Activated T-helper 1 cell treated with Interleukin-2 at 50 U/mL for 16 hours (primary cell): ENCODE measurements at places on chromosomes 12 and 14.

DNA sequence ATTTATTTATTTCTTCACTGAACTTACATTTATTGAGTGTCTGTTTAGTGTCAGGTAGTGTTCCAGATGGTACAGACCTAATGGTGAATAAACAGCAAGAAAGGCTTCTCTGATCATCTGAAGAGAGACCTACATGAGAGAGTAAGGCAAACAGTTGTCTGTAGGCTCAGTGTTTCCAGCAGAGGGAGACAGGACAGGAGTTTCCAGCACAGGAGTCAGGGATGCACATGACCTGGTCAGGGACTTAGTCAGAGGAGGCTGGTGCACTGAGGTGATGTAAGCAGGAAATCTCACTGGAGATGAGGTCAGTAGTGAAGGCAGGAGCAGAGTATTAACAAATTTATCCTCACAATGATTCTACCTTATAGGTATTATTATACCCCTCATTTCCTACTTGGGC lies 233.2 kb downstream of the MDGA2 start:
- no peak for DNase-seq

GRCh38 chr12:96190413-96191108 lies 3.6 kb upstream of the ELK3 start:
- no peak for DNase-seq

GRCh38 chr12:28558250-28558649 lies 368.0 kb downstream of the CCDC91 start:
- DNase-seq, result no peak

- DNase-seq, result no peak
Observed at GRCh38 chr12:28583701-28584261, 393.5 kb downstream of the CCDC91 start.

DNA sequence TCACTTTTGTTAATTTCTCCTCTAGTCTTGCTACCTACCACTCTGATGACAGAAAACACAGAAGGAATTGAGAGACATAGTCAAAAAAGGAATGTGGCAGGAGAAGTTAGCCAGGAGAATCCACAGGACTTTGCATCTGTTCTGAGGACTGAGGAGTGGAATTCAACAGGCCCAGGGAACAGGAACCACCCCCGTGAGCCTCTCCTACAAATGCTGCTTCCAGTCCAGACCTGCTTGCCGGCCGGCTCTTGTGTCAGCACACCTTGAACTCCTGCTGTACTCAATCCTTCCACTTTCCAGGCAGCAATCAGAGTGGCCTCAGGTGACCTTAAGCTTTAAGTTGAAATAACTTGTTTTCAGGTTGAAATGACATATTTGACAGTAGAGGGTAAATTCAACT lies 903.1 kb downstream of the BCL11B start:
- no peak for DNase-seq

DNA sequence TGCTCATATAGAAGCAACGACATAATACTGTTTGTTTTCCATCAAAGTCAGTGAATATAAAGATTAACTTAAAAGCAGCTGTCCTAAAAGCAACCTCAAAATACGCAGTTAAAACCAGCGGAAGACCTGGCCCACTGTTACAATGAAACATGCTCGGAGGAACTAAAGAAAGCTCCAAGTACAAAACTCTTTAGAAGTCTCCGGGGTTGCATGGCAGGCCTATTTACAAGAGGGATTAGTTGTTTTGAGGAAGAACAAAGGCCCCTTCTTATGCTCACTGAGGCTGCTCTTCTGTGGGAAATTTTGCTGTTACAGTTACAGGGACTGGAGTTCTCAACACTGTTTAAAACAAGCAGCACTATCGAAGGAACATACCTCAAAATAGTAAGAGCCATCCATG lies 75.9 kb upstream of the C12orf71 start:
- no peak for DNase-seq

- DNase-seq, result no peak
Observed at GRCh38 chr12:51874000-51874399, 13.9 kb upstream of the ANKRD33 start.

GRCh38 chr12:6747216-6747615 lies 5.7 kb downstream of the MLF2 start:
- no peak for DNase-seq

DNA sequence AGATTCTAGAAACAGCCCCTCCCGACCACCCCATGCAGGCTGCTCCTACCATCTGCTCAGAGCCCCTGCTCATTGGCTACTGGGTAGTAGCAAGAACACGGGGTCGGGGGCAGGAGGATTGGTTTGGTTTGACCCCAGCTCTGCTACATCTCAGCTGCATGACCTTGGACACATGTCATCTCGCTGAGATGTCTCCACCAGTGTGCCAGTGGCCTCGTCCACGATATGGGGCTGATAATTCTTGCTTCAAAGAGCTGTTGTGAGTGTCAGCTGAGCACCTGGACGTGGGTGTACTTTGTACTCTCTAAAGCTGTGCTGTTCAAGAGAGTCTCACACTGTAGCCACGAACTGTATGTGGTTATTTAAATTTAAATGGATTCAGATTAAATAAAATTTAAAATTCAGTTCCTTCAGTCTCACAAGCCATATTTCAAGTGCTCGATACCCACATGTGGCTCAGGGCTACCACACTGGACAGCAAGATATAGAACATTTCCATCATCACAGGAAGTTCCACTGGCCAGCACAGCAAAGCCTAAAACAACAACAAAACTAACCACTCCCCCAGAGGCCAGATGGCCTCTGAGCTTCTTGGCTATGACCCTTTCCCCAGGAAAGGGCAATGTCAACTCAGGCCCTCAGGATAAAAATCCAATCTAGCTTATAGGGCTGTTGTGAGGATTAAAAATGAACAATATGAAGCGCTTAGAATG lies 18.6 kb downstream of the LTBP2 start:
- DNase-seq, result no peak

GRCh38 chr12:51520576-51521325 lies 70.3 kb upstream of the SCN8A start:
- DNase-seq, result no peak

DNA sequence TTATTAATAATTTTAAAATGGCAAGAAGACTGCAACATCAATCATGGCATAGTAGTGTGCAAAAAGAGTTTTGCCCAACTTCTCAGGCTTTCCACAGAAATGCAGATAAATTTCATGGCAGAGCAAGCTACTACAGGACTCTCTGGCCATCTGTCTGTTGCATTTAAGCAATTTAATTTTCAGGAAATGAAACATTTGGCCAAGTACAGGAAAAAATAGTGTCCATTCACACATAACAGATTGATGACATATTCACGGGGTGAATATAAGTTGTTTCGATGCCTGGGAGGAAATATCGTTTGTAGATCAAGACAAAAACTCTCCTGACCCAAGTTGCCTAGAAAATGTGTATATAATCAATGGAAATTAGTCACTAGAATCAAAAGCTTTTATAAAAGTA lies 324.0 kb downstream of the PRKD1 start:
- no peak for DNase-seq

- DNase-seq, result no peak
Observed at GRCh38 chr12:104473374-104473983, 16.7 kb downstream of the CHST11 start.

DNA sequence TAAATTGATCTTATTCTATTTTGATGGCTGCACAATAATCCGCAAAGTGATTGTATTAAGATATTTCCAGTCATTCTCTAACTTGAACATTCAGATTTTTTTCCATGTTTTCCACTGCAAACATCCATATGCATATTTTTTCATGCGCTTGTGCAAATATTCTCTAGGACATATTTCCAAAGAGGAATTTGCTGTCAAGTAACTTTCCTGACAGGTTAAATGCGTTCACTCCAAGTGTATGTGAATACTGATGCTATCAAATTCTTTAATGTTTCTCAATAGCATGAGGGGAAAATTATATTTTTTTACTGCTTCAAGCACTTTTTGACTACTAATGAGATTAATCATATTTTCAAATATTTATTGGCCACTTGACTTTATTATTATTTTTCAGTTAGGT lies 135.3 kb upstream of the LGR5 start:
- DNase-seq, result no peak

GRCh38 chr12:78672033-78672432 lies 192.5 kb upstream of the SYT1 start:
- no peak for DNase-seq

DNA sequence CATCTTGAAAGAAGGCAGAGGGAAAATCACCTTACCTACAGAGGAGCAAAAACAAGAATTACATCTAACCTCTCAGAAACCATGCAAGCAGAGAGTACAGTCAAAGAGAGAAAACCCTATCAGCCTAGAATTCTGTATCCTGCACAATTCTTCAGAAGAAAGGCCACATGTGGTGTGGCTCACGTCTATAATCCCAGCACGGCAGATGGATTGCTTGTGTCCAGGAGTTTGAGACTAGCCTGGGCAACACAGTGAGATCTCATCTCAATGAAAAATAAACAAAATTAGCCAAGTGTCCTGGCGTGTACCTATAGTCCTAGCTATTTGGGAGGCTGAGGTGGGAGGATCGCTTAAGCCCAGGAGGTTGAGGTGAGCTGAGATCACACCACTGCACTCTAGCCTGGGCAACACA lies 48.2 kb downstream of the ATF7 start:
- DNase-seq, result no peak

GRCh38 chr14:44700184-44700583 lies 193.1 kb upstream of the FSCB start:
- DNase-seq, result no peak

GRCh38 chr12:79725987-79726386 lies 35.2 kb upstream of the PAWR start:
- no peak for DNase-seq

DNA sequence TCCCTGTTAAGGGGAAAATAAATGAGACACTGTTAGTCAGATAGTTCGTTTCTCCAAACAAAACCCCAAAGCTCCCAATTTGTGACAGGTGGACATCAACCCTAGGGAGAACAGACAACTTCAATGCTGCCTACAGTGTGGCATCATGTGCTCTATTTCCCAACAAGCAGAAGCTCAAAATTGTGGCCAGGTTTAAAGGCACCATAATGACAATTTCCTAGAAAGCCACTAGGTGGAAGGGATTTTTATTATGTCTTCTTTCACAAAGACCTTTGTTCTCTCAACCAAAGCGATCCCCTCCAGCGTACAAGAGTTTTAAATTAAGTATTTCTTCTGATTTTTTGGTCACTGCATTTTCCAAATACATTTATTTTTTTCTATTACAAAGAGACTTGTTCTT lies 88.0 kb upstream of the MBIP start:
- no peak for DNase-seq

DNA sequence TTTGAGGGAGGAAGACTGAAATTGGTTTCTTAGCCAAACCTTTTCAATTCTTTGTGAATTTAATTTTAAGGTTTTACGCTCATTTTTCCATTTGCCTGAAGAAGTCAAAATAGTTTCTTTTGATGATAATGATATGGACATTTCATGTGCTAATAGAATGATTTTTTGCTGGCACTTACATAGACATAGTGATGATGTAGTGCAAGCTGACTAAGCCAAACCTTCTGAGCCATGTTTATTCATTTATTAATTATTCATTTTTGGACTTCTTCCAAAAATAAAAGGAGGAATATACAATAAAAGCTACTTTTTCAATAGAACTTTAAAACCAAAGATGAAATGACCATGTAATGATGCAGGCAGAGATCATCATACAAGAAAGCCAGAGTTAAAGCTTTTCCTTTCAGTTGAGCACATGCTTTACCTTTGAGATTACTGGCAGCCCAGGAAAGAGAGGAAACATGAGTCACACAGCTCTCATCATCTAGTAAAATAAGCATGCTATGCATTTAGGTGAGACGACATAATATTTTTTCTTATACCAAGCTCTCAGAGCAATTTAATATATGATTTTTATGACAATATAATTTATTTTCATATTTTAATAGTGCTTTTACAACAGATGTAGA lies 24.8 kb downstream of the KCNA1 start:
- DNase-seq, result no peak

DNA sequence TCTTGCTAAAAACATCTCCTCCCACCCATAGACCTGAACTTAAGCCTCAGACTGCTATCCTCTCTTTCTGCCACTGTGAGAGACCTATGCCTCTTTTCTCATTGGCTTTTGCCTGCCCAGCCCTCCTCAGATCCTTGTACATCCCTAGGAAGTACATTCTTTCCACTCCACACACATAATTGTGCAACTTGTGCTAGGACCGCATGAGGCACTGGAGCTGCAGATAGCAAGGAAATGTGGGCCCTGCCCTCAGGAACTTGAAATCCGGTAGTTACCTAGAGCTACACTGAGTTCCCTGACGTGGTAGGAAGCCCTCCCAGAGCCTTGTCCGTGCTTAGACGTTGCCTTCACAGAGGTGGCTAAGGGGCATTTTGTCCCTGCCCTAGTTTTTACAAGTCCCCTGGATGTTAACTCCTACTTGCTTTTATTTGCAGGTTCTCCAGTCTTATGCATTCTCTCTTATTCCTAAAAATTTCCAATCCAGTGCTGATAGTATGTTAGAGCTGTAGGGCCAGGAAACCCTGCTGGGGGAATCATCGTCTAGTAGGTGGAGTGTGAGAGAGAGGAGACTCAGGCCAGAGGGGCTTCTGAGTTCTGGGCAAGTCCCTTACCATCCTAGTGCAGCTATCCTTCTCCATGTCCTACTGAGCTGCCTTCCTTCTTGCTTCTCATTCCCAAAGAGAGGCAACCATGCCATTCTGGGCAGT lies 41.3 kb downstream of the NTF3 start:
- no peak for DNase-seq

- no peak for DNase-seq
Observed at GRCh38 chr14:39984323-39984722, 552.1 kb upstream of the FBXO33 start.

DNA sequence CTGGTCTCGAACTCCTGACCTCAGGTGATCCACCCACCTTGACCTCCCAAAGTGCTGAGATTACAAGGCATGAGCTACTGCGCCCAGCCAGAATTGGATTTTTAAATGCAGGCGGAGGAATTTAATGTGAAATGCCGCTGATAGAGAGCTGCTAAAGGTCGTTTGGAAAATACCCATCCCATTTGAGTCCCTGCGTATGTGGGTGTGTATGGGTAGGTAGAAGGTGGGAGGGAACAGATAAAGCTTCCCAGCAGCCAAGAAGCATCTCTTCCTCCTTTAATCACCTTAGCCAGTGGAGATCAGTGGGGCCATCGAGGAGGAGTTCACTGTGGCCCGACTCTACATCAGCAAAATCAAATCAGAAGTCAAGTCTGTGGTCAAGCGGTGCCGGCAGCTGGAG lies 16.2 kb upstream of the PIP4K2C start:
- DNase-seq, result no peak

DNA sequence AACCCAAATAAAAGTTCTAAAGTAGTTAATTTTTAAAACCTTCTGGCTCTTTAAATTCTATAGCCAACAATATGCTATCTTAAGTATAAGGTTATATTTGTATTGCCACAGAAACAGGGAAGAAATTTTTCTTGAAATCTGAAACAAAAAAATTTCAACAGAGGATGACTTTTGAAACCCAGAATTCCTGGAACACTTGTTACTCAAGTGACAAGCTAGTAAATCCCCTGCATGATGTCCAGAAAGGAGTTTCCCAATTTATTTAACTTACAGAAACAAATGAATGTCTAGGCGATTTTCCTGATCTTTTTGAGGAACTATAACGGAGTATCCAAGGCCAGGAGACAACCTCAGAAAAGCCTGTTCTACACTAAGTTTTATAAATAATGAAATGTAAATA lies 69.6 kb downstream of the SLC41A2 start:
- DNase-seq, result no peak

- no peak for DNase-seq
Observed at GRCh38 chr12:102570256-102570655, 89.9 kb upstream of the IGF1 start.
